ENCODE measurements at places on chromosomes 11 and 22.

GRCh38 chr11:17790453-17790852 lies 55.9 kb downstream of the KCNC1 start:
- DNase-seq, result peak; percentile 46

DNA sequence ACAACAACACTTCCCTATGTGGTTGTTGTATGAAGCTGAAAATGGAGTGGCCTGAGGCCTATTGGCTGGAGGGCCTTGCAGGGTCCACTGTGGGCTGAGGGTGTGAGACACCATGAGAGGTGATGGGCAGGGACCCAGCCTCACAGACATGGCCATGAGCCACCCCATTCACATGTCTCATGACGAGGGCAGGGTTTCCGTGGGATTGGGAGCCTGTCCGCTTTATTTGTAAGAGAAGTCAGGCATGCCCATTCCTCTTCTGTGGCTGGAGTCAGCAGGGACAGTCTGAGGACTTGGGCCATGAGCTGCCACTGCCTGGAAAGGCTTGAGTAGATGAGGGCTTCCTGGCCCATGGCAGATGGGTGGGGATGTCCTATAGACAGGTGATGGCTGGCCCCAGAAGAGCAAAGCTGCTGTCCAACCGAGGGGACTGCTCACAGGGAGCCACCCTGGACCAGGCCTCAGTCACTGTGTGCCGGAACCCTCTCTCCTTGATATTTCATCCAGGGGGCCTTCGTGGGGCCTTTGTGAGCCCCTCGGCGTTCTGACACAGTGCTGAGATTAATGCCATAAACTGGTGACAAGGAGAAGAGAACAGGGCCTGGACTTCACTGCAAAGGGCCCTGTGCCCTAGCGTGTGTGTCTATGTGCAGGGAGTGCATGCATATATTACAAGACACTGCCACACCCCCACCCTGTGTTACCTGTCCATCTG lies 971.9 kb downstream of the BRD1 start:
- DNase-seq, result no peak

DNA sequence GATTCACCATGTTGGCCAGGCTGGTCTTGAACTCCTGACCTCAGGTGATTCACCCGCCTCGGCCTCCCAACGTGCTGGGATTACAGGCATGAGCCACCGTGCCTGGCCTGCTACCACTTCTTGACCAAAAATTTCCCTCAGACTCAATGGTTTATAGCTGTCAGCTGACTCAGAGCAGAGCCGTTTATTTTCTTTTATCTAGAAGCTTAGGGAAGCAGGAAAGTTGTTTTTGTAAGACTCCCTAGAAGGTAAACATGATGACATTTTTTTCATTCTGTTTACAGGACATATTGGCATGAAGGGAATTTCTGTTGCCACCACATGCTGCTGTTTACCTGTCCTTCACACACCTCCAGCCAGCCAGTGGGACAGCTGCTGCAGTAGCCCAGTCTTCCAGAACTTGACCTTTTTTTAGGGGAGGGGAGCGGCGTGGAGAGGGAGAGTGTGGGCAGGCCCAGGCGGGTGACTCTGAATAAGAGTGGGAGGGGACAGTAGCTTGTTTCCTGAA lies 56.1 kb upstream of the PTPRJ start:
- peak; percentile 65 for DNase-seq

DNA sequence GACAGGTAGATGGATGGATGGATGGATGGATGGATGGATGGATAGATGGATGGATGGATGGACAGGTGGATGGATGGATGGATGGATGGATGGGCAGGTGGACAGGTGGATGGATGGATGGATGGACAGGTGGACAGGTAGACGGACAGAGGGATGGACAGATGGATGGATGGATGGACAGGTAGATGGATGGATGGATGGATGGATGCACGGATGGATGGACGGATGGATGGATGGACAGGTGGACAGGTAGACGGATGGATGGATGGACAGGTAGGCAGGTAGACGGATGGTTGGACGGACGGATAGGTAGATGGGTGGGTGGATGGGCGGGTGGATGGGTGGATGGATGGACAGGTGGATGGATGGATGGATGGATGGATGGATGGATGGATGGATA lies 24.3 kb downstream of the PDGFB start:
- no peak for DNase-seq

DNA sequence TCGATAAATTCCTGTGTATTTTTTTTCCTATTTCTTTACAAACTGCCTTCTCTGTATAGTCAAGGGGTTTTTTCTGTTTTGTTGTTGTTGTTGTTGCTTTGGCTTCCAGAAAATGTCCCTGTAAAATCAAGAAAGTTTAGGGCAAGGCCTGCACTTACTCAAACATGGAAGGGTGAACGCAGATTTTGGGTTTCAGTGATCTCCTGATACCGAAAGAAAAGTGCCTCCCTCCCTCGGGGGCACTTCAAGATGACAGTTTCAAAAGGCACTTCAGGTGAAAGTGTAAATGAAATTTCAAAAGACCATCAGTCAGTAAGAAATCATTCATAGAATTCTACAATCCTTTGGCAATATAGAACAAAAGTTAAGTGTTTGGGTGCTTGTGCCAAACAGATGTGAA lies 43.4 kb upstream of the TMPRSS4 start:
- DNase-seq, result no peak

- DNase-seq, result no peak
Measured at GRCh38 chr11:118638726-118639125, 31.3 kb downstream of the PHLDB1 start.
